ENCODE measurements at places on chromosomes 1 and 21. TPM values are rescaled to one million over a fixed set of nuclear protein-coding genes. Genes with fewer than 3 reads are reported as not detected.

The OLIG2 gene
- 5.8 TPM for total RNA-seq

The CC2D1B gene
- total RNA-seq: 20.3 TPM

The CRP gene
- total RNA-seq: not detected

The DNAH14 gene
- total RNA-seq: 85.6 TPM

The C1orf210 gene
- total RNA-seq: 0.44 TPM

The CCDC30 gene
- total RNA-seq: 8.5 TPM

The PCBP3 gene
- total RNA-seq: 72.0 TPM

The OR2L13 gene
- total RNA-seq: 0.71 TPM

The C1orf116 gene
- total RNA-seq: 2.9 TPM

The FYB2 gene
- 11.4 TPM for total RNA-seq

The RAD54L gene
- 2.1 TPM for total RNA-seq

The CRB1 gene
- total RNA-seq: 184 TPM

The OR2W3 gene
- total RNA-seq: 0.44 TPM

The HSD3B1 gene
- total RNA-seq: not detected

The PDZK1 gene
- 3.0 TPM for total RNA-seq

The SFPQ gene
- 363 TPM for total RNA-seq

The FCGR3B gene
- total RNA-seq: 0.99 TPM

The NMNAT2 gene
- total RNA-seq: 7.5 TPM

The NTRK1 gene
- 3.4 TPM for total RNA-seq

The MIER1 gene
- 47.6 TPM for total RNA-seq

The RNF11 gene
- total RNA-seq: 121 TPM

The SLC5A9 gene
- total RNA-seq: not detected

The FAM167B gene
- 2.1 TPM for total RNA-seq

The PLK3 gene
- total RNA-seq: 8.0 TPM

All from camera-type eye (tissue), 1 donor.